ENCODE measurements at places on chromosomes 13 and 19.

DNA sequence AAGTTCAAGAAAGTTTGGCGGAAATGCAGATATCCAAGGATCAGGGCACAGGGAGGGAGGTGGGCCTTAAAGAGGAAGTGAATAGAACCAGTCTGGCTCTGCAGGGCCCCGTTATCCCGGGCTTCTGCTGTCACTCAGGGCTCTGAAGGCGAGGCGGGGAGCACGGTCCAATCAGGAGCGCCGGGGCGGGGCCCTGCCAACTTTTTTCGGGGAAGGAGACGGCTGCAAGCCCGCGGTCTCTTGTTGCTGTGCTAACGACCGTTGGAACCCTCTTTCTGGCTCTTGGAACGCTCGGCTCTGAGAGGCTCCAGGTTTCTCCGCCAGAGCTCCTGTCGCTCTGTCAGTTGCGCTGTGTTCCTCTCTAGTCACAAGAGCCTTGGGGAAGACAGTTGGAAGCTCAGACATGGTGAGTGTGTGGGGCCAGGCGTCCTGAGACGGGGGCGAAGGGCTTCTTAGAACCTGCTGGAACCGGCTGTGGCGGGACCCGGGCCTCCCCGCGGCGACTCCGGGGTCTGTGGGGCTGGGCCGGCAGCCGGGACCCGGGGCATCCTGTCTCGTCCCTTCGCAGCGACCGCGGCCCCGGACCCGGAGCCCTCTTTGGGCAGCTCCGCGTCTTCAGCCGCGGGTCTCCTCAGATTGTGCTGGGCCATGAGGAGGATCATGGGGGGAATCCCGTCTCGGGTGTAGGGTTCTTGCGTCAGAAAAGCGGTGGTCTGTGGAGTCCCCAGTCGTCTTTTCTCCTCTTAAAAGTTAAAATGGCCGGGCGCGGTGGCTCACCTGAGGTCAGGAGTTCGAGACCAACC lies 27.7 kb downstream of the ZNF844 start:
- no peak for DNase-seq

- no peak for DNase-seq
Measured at GRCh38 chr19:58401840-58402421, 6.5 kb downstream of the RNF225 start.

DNA sequence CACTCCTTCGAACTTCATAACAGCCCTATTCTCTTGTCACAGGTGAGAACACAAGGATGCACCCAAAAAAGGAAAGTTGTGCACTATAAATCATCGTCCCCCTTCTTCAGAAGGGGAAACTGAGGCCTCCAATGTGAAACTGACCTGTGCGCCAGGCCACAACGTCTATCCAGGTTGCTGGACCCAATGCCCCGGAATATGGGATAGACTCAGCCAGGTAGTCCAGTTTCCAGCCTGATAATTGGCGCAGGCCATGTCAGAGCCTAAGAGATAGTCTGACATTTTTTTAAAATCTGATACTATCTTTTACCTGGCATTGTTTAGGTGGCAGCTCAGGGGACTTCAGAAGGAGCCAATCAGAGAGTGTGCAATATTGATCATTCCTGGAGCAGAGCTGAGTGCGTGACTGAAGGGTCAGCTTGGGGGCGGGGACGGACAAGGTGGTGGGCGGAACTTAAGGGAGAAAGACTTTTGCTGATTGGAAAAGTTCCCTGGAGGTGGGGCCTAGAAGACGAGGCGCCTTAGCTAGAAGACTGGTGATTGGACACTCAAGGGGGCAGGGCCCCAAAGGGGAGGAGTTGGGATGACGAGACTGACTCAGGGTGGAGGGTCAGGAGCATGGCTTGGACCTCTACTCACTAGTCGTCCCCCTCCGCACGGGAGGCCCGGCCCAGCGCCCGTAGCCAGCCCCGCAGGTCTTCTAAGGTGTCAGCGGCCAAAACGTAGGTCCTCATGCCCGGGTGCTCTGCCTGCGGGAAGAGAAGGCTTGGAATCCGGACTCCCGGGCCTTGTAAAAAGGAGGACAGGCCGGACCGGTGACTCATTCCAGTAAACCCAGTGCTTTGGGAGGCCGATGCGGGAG lies 8.5 kb downstream of the PLEKHA4 start:
- DNase-seq, result no peak

DNA sequence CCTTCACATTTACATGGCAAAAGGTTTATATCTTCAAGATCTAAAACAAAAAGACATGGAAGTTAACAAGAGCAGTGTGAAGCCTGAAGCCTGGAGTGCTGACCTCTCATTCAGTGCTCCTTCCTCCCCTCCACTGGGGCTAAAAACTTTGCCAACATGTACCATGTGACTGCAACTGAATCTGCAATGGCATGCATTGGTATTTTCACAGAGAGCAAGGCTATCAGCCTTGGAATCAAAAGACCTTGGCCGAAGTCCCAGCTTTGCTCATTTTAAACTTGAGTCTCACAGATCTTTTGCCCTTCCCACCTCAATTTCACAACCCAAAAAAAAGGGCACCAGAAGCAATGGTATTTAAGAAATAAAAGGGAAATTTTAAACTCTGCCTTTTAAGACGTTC lies 325.1 kb downstream of the DCT start:
- no peak for DNase-seq

DNA sequence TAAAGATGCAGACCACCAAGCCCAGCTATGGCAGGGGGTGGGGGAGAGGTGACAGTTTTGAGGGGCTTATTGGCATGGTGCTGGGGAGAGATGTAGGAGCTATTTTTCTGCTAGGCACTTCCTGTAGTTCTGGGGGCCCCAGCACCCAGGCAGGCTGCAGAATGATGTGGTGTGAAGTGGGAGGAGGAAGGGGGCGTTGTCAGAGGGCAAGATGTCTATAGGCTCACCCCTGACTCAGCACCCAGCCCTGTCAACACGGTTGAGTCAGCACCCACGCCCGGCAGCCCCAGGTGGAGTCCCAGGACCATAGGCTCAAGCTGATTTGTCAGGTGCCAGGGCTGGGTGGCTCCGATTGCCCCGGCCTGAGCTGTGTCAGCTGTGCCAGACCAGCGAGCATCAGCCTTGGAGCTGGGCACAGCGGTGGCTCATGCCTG lies 5.8 kb downstream of the KLF2 start:
- no peak for DNase-seq

- no peak for DNase-seq
Measured at GRCh38 chr19:50492303-50493052, 15.8 kb upstream of the GARIN5A start.

DNA sequence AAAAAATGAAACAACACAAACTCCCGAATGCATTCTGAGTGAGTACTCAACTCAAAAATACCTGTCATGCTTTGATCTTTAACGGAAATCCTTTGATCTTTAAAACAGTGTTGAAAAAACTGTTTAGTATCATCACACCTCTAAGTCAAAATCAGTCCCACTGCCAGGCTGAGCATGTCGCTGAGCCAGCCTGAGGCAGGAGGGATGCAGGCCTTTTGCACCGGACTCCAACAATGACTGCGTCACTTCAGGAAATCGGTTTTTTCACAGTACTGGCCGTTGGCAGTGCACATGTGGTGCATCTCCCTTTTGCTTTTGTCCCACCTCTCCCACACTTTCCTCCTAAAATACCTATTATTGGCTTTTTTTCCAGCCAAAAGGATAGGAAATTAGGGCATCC lies 78.2 kb downstream of the SHISA2 start:
- no peak for DNase-seq

DNA sequence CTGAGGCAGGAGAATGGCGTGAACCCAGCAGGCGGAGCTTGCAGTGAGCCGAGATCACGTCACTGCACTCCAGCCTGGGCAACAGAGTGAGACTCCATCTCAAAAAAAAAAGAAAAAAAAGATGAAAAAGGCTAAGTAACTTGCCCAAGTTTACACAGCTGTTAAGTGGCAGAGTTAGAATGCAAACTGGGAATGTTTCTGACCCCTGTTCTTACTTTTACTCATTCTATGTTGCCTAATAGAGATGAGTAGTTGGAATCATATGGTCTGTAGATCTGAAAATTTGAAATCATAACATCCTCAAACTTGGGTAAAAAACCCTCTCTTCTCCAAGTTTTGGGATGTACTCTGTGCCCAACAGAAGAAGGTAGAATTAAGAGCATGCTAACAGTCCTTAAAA lies 235.8 kb upstream of the RFC3 start:
- no peak for DNase-seq

GRCh38 chr13:28620011-28620830 lies 38.7 kb upstream of the POMP start:
- DNase-seq, result no peak

GRCh38 chr13:80400865-80401426 lies 60.0 kb upstream of the SPRY2 start:
- no peak for DNase-seq

DNA sequence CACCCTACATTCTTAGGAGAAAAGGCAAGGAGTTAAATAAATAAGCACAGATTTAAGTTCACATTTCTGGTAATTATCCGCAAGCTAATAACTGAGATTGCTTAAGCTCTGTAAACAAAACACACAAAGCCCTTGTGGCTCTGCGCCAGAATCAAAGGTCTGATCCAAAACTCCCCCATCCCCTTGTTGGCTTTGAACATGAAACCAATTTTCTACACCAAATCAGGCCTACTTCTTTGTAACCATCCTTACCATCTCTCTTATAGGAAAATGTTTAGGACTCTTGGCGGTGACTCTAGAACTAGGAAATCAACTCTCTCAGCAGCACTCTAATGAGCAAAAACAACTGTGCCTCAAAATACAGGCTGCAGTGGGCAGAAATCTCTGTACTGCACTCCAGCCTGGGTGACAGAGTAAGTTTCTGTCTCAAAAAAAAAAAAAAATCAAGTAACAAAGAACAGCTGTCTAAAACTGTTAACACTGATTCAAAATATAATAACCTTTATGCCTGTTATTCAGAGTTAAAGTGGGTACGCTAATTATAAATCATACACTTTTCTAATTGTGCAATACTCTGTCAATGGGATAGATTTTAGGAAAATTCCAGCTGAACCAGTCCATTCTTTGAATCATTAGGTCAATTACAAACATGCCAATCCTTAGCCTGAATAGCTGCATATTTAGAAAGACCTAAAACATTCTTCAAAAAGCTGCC lies 25.8 kb downstream of the ABCC4 start:
- no peak for DNase-seq

GRCh38 chr19:15466851-15467733 lies 2.7 kb upstream of the RASAL3 start:
- no peak for DNase-seq

DNA sequence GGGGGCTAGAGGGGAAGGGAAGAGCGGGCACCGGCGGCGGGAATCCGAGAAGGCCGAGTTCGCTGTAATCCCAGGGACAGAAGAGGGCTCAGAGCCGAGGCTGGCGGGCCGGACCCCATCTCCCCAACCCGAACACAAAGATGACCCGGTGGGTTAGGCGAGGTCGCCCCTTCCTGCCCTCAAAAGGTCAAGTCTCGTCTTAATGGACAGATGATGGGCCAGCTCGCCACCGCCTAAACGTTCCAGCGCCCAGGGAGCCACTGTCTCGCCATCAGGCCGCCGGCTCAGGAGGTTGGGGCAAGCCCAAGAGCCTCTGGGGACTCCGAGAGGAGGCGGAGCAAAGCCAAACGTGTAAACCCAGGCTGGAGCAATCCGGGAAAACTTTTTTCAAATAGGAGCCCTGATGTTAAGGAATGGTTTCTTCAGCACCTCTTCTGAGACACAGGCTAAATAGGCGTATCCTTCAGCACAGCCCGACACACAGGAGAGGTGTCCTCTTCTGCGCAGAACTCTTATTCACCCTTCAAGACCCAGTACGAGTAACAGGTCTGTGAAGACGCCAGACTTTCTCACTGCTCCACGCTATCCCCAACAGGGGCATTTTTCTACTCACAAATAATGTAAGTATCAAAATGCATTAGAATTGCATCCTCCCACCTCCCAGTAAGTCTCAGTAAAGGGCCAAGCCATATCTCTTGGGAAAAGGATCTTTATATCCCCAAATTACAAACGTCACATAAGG lies 6.3 kb upstream of the POU4F1 start:
- DNase-seq, result no peak

DNA sequence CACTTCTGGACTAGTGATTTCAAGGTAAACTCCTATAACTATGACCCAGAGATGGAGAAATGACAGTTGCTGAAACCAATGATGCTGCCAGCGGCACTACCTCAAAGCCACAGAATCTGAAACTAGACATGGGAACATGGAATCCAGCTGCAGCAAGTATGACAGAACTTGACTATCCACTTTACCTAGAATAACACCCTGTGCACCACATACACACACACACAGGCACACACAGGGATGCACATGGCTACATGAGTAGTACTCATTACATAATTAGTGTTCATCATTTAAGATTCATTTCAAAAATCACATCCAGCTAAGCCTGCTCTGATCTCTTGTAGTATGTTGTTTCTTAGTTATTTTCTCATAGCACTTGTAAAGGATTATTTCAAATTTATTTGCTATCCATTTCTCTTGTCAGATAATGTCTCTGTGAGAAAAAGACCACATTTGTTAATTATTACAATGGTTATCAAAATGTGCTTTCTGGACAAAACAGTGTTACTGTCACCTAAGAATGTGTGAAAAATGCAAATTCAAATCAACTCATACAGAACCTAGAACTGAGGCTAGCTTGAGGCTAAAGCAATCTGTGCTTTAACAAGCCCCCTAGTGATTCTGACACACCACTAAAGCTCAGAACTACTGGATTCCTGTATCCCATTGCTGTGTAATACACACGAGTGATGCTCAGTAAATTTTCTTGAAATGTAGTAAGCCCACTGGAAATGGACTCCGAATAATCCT lies 59.4 kb downstream of the WTIP start:
- DNase-seq, result no peak
